Fibroblast of pulmonary artery (primary cell): ENCODE measurements at places on chromosomes 5 and 9.

DNA sequence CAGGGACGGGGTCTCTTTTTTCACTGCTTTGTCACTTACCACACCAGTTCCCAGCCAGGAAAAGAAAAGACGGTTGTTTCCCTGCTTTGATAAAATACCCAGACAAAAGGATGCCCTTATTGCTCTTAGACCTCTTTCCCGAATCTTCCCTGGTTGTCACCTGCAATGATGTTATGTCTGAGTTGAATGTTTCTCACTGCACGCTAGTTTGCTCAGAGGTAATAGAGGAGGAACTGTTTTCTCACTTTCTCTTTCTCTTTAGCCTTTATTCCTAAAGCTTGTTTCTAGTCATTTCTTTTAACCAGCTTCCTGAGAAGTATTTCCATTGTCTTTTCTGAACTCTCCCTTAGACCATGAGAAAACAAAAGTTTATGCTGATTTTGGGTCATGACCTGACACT is 32.9 kb downstream of the ACER2 start:
- DNase-seq, result no peak

DNA sequence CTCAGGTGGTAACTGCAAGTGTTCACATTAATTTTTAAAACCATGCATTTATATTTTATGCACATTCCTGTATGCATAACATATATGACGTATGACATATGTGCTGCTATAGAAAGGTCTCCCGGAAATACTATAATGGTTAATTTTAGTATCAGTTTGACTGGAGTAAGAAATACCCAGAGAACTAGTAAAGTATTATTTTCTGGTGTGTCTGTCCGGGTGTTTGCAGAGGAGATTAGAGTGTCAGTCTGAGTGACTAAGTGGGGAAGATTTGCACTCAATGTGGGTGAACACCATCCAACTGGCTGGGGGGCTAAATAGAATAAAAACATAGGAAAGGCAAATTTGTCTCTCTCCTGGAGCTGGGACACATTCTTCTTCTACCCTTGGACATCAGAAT is 26.9 kb downstream of the UIMC1 start:
- DNase-seq, result no peak

DNA sequence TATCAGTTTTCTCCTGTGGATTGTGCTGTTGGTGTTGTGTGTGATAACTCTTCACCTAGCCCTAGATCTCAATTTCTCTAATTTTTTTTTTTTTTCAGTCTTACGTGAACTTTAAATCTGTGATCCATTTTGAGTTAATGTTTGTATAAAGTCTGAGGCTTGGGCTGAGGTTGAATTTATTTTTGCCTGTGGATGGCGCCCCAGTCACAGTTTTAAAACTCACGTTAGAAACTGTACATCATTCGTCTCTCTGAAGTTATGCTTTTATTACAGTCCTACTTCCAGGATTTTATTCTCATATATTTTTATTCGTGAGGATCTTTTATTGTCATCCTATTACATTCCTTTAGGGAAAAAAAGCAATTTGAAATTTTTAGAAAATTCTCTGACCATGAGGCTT is 103.1 kb downstream of the EHMT1 start:
- no peak for DNase-seq

DNA sequence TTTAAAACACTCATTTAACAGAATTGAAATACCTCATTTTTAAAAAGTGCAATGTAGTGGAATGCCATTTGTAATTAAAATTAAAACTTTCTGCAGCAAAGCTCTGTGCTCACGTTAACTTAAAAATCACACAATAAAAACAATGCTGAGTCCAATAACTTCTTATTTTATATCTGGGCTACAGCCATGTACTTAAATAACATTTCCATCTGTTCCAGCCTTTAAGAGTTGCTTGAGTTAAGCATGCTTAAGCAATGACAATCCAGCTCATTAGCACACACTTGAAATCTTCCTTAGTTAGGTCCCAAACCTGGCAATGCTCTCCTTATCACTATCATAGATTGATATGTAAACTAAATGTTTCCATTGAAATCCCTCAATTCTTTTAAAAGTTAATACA is 132.3 kb upstream of the CDH12 start:
- DNase-seq, result no peak

DNA sequence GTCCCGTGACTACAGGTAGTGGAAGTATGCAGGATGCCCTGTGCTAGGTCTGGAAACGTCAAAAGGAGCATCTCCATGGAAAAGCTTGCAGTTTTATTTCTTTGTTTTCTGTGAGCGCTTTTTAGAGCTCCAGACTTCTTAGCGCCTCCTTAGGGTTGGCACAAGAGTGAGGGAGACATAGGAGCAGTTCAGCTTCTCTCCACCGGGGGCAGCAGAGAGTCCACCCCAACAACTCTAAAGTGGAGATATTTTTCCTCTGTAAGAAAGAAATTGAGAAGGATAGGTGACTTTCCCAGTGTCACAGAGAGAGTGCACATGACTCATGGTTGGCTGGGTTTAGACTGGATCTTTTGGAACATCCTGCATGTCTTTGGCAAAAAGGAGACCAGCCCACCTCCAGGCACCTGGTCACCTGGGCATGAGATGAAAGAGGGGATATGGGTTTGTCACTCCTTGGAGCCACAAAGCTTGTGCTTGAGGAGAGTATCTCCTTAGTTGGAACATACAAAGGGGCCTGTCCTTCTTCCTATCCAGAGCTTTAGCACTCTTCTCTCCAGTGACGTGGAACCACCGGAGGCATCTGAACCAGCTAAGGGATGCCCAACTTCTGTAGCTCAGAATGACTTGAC is 637.7 kb downstream of the SEMA5A start:
- DNase-seq, result peak; percentile 45

DNA sequence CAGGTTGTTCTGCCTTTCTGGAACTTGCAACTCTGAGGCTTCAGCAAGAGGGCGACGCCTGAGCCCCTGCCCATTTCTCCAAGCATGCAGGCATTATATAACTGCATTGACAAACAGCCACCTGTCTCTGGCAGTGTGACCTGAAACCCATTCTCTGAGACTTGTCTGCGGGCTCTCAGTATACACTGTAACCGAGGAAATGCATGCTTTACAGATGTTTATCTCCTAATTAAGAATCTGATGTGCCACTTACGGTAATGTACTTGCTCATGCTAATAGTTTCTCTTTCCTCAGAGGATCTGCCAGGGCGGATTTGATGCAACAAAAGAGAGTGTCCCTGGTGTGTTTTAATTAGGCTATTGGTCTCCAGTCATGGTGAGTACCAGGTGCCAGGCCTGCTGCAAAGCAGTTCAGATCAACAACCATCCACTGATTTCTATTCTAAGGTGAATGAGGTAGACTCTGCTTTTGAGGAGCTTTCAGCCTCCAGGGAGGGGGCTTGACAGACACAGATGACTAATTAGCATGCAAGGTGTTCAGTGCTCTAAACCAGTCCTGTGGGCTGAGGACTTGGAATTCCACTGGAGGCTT is 593.7 kb upstream of the KLF4 start:
- no peak for DNase-seq

DNA sequence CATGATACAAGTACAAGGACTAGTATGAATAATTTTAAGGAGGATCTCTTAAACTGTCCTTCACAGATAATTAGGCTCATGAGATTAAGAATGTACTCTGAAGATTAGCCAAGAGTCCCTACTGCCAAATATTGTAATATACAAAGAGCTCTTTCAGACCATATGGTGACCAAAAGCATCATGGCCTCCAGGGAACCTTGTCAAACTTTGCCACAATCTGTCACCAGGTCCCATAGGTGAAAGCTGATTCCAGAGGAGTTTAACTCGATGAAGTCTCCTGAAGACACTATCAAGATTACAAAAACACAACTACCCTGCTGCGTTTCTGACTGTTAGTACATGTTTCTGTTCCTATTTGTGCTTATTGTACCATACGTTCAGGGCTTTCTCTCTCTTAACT is 395.4 kb upstream of the ITGA1 start:
- no peak for DNase-seq

GRCh38 chr5:159336586-159336985 is 6.3 kb upstream of the IL12B start:
- no peak for DNase-seq

- no peak for DNase-seq
Measured at GRCh38 chr5:94244921-94245320, 373.5 kb downstream of the KIAA0825 start.

DNA sequence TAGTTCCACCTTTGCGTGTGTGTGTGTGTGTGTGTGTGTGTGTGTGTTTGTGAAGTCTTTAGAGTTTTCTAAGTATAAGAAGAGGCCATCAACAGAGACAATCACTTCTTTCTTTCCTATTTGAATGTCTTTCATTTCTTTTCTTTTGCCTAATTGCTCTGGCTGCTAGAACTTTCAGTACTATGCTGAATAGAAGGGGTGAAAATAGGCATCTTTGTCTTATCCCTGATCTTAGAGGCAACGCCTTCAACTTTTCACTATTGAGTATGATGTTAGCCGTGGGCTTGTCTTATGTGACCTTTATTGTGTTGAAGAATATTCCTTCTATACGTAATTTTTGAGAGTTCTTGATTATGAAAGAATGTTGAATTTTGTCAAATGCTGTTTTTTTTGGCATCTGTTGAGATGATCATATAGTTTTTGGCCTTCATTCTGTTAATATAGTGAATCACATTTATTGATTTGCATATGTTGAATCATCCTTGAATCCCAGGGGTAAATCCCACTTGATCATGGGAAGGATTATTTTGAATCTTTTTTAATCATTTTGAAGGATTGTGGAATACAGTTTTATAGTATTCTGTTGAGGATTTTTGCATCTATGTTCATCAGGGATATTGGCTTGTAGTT is 134.8 kb upstream of the CD180 start:
- no peak for DNase-seq

DNA sequence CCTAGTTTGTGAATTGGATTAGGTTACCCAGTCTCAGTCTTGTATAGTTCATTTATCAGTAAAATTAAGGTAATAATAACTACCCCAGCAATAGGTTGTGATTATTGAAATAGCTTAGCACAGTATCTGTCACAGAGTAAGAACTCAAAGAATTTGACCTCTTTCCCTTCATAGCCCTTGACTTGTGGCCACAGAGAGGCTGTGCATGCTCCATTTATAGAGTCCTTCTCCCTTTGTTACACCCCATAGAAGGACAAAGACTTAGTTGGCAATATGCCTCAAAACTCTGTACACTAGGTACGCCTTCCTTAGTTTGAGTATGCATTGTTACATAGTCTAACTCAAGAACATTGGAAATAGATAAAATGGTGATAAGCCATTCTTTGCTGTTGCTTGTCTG is 257.2 kb downstream of the KCTD16 start:
- DNase-seq, result no peak

- DNase-seq, result peak; percentile 60
Measured at GRCh38 chr5:141223112-141223783, at the start of gene PCDHB14. Gene PCDHB14, plus strand, starts transcription at chr5:141223343. Its CDS starts 163 bp downstream, at chr5:141223506.

DNA sequence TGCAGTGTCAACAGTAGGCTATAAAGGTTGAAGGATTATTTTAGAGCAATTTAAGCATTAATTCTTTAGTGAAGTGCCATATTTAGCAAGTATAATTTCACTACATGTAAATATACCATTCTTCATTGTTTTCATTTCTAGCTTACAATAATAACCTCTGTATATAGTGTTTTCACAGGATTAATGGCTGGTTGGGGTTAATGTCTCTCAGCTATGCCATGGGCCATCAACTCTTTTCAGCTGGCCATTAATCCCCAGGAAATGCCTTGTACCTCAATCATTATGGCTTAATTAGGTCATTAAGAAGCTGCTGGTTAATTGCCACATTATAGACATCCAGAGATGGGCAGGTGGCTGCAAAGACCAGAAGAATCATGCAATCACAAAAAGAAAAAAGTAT is 715.1 kb downstream of the MAT2B start:
- no peak for DNase-seq

DNA sequence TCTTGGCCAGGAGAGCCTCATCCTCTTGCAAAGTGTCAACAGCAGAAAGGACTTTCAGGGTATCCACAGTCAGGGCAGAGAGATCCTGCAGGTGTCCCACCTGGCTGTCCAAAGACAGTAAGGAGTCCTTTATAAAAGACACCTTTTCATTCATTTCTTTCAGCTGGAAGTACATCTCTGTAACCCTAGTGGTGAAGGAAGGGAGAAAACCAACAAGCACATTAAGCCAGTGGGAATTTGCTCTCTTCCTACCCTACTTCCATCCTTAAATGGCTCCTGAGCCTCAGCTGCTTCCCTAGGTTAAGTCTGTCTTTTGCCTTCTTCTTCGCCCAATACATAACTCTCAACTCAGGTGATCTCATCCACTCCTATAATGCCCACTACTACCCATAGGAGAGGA is 124.8 kb downstream of the TRPM6 start:
- no peak for DNase-seq

DNA sequence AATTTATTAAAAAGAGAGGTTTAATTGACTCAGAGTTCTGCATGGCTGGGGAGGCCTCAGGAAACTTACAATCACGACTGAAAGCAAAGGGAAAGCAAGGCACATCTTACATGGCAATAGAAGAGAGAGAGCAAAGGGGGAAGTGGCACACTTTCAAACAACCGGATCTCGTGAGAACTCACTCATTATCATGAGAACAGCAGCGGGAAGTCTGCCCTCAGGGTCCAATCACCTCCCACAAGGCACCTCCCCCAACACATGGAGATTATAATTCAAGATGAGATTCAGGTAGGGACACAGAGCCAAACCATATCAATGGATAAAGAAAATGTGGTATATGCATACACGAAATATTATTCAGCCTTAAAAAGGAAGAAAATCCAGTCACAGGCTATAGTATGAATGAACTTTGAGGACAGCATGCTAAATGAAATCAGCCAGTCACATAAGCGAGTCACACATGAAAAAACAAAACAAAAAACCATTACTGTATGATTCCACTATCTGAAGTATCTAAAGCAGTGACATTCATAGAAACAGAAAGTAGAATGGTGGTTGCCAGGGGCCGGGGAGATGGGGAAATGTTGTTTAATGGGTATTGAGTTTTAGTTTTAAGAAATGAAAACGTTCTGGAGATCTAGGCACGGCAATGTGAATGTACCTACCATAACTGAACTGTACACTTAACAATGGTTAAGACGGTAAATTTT is 83.4 kb upstream of the PCA3 start:
- no peak for DNase-seq

DNA sequence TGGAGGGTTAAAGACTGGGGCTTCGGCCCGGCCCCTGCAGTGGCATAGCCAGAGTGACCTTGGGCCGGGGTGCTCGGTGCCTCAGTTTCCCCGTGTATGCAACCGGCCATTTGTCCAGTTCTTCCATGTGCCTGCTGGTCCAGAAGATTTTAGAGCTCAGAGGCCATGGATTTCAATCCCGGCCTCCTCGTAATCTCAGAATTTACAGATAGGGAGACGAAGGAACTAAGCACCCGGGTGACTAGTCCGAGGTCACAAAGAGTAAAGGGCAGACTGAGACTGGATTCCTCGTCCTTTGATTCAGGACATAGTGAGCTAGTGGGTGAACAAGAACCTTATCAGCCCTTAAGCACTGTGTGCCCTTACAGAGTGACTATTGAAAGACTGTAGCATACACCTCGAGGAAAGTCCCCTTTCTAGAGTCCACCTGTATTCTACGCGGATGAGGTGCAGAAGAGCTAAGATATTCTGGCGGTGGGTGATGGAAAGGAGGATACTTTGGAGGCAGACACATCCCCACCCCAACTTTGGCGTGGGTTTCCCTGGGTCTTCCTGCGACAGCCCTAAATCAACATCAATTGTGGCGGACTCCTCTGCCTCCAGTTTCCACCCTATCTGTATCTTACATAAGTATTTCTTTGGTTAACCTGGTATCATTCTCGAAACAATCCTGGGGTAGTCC is 597 bp downstream of the SLC31A1 start:
- DNase-seq, result no peak

GRCh38 chr9:87766697-87767096 is 40.8 kb downstream of the CTSL start:
- DNase-seq, result no peak

- no peak for DNase-seq
Measured at GRCh38 chr9:27504259-27504658, 19.8 kb upstream of the IFNK start.
